Effector memory CD8-positive, alpha-beta T cell (primary cell): ENCODE measurements at places on chromosomes 13 and 19.

DNA sequence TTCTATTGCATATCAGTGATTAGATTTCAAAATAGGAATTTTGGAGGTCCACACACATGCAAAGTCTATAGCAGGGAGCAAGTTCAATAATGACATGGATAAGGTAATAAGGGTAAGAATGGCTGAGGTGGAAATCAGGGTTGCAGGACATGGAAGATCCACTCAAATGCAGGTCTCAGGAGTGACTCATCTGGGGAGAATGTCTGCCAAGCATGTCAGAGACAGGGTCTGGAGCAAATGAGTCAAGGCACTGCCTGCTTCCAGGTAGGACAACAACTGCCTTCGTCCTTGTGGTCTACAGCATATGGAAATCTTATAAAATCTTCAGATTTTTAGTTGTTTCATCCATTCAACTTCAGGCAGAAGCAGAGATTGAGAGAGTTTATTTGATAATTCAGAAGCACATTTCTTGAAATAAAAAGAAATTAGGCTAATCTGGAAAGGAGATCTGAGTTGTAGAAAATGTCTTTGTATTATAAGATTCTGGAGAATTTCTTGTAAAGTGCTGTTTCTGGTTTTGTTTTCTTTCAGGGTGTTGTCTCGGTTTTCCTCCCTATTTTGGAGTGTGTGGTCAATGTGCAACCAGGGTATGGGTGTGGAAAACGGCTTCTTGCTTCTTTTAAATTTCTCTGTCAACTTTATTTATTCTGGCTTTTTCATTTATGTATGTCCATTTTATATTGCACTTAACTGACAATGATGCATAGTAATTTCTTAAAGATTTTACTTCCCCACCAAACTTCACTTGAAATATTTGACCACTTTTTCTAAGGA is 748.8 kb downstream of the LIG4 start:
- DNase-seq = no peak

DNA sequence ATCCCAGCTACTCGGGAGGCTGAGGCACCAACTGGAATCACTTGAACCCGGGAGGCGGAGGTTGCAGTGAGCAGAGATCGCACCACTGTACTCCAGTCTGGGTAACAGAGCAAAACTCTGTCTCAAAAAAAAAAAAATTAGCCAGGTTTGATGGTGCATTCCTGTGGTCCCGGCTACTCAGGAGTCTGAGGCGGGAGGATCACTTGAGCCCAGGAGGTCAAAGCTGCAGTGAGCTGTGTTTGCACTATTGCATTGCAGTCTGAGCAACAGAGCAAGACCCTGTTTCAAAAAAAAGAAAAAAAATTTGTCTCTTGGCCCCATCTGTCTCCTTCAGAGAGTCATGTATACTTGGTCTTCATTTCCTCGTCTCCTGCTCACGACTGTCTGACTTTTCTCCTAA is 1.6 kb downstream of the CCDC97 start:
- no peak for DNase-seq

- DNase-seq = no peak
Observed at GRCh38 chr13:110643324-110643723, 28.0 kb downstream of the NAXD start.

GRCh38 chr13:33871207-33872004 is 53.5 kb downstream of the RFC3 start:
- DNase-seq = no peak

GRCh38 chr13:73090823-73091187 is 32.0 kb downstream of the KLF5 start:
- no peak for DNase-seq

DNA sequence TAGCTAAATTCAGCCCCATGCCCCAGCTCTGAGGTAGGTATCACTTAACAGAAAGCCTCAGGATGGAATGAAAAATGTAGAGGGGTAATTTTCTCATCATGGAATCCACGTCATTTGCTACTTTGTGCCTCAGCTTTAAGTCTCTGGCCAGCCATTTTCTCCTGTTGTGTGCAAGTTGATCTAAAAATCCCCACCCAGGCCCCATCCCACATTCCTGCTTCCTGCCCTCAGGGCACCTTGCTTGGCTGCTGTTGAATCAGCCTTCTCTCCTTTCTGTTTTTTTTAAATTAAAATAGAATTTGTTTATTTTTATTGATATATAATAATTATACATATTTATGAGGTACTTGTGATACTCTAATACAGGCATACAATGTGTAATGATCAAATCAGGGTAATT is 179.9 kb upstream of the TSHZ3 start:
- DNase-seq = no peak

- no peak for DNase-seq
Observed at GRCh38 chr13:73370066-73370465, 311.3 kb downstream of the KLF5 start.
